ENCODE measurements at places on chromosomes 12 and 14. TPM values are rescaled to one million over a fixed set of nuclear protein-coding genes. Genes with fewer than 3 reads are reported as not detected.

DNA sequence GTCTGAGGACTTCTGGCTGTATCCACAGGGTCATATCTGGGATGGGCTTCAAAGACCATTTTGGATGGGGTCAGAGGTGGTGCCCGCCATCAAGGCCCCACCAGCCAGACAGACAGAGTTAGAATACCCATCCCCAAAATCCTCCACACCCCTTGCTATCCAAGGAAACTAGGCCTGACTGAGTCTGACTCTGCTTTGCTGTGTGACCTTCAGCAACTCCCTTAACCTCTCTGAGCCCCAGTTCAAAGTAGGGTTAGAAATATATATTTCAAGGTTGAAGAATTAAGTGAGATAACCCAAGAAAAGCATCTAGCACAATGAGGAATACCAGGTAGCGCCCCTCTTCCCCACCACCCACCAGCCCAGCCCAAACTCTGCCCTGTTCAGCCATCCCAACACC lies 20.3 kb downstream of the BCL11B start:
- DNase-seq, result no peak

DNA sequence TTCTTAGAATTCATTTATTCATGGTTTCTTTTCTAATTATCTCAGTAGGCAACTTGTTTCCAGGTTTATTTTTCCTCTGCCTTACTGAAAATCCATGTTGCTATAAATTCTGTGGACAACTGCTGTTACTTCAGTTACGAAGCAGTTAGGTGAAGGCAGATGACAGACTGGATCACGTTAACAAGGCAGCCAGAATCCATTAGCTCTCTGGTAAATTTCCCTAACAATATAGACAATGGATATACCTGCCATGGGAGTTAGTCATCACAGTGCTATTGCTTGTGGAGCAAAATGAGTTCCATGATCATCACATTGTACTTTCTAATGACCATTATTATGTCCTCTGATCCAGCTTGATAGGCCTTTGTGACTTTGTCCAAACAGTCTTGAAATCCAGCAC lies 291.5 kb downstream of the NELL2 start:
- DNase-seq, result no peak

Gene CFAP54
- 0.44 TPM for total RNA-seq

Gene SLCO1B1
- total RNA-seq, result not detected

DNA sequence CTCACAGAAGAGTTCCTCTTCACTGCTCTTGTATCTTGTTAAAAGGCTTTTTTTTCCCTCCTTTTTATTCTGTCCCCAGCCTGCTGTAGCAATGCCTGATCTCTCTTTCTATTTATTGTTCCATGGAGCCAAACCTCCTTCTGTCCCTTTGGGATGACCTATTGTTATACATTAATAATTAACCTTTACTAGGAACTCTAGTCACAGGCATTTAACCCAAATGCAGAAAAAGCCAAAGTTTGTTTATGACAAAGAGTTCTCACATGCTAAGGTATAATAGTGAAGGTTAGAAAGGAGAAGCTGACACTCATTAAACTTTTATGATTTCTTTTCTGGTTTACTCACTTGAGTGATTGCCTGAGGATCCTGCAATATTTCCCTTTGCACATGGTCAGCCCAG lies 535.8 kb downstream of the NRXN3 start:
- DNase-seq, result no peak

Gene IRAK3
- 6.6 TPM for total RNA-seq

GRCh38 chr12:113077859-113078255 lies 21.3 kb downstream of the DTX1 start:
- no peak for DNase-seq

- no peak for DNase-seq
Observed at GRCh38 chr14:21109377-21110138, 8.7 kb downstream of the TMEM253 start.

GRCh38 chr14:34254571-34254970 lies 207.5 kb downstream of the SPTSSA start:
- DNase-seq, result no peak

GRCh38 chr12:75177997-75178396 lies 31.6 kb downstream of the KCNC2 start:
- no peak for DNase-seq

GRCh38 chr12:97790281-97790680 lies 327.7 kb downstream of the RMST start:
- DNase-seq, result no peak

Gene BRI3BP
- total RNA-seq, result 14.5 TPM

DNA sequence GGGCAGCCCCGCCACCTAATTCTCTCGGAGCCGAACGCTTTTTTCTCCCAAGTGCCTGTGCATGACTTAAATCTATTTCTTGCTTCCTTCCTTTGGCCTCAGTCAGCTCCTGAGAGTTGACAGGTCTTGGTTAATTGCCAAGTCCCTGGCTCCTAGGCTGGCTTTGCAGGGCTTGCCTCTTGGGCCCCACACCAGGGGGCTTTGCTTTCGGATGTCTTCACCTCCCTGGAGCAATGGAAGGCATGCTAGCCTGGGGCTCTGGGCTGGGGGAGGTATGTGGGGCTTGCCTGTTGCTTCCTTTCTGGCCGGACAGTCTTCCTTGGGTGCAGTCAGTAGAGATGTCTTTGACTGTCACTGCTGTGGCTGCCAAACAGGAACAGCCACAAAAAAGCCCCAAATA lies 2.2 kb upstream of the KRT80 start:
- no peak for DNase-seq

DNA sequence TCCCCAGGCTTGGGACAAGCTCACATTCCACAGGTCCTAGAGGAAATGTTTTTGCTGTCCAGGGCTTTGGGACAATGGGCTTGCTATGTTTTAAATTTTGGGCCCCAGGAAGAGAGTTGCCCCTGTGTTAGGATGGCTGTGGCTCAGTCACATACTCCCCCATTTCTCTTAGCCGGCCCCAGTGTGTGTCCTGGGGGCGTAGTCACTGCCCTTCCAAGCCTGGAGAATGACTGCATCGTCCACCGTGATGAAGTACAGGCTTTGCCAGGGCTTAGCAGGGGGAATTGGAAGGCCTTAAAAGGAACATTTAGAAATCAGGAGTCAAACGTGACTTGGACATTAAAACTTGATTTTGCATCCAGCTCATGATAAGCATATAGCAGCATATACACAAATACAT lies 293.6 kb downstream of the CACNA1C start:
- no peak for DNase-seq

Gene GALNT16
- total RNA-seq, result 1.2 TPM

- DNase-seq, result no peak
Observed at GRCh38 chr14:103522649-103523574, at the start of gene CKB. TSS of gene CKB (minus strand) at chr14:103522830. CDS start at chr14:103522493, 337 bp downstream.

DNA sequence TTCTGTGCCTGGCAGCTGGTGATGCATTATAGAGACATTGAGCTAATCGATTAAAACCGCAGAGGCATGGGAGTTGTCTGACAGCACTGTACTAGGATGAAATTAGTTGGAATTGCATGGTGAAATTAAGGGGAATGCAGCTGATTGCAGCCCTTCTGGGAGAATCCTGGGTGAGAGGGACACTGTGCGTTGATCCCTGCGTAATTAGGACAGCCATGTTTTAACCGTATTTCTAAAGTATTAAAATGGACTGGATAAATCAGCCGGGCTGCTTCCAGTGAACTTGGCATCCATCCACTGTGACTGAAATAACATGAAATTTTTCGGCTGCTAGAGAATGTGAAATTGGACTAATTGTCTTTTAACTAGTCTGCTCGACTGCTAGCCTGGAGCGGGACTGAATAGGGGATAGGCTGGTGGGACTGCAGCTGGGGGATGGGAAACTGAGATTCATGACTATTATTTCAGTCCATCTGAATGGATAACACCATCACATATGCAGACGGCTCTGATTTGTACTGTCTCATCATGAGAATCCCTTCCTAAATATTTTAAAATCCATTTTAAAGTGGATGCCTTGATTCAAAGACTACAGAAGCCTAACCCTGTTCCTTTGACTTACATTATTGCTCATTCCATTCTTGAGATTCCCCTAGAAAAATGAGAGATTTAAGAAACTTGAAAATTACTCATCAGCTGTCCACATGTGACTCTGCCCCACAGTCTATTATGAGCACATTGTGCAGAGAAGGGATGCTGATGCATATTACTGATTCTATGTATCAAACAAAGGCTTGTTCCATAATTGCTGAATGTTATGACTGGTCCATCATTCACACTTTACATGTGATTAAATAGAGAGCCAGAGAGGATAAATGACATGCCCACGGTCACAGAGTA lies 343.9 kb downstream of the NPAS3 start:
- no peak for DNase-seq

GRCh38 chr12:116454950-116455447 lies 104.2 kb upstream of the MAP1LC3B2 start:
- DNase-seq, result no peak

GRCh38 chr12:128542844-128543243 lies 275.9 kb downstream of the TMEM132C start:
- DNase-seq, result no peak

Gene MON2
- 51.6 TPM for total RNA-seq
